ENCODE measurements at places on chromosomes 6 and 20.

GRCh38 chr6:43307451-43308100 is 1.1 kb downstream of the CRIP3 start:
- DNase-seq: no peak

GRCh38 chr6:34656378-34657036 is 40.1 kb downstream of the ILRUN start:
- DNase-seq: no peak

DNA sequence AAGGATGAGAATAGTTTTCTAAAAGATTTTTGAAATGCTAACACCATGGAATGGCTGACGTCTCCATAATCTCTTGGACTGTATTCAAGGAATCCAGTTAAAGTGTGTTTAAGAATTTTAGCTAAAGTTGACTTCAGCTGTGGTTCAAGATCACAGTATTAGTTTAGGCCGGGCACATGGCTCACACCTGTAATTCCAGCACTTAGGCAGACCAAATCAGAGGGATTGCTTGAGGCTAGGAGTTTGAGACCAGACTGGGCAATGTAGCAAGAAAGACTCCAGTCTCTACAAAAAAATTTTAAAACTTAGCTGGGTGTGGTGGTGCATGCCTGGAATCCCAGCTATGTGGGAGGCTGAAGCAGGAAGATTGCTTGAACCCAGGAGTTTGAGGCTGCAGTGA is 68.2 kb downstream of the RFPL4B start:
- no peak for DNase-seq

GRCh38 chr6:97702248-97702647 is 419.2 kb upstream of the MMS22L start:
- no peak for DNase-seq
